Fibroblast of skin of back (primary cell): ENCODE measurements at places on chromosomes 5 and 9.

GRCh38 chr5:29994519-29994918 lies 1199.0 kb upstream of the CDH6 start:
- no peak for DNase-seq

- DNase-seq: peak; percentile 84
Measured at GRCh38 chr5:6158974-6159831, 219.1 kb downstream of the MED10 start.

DNA sequence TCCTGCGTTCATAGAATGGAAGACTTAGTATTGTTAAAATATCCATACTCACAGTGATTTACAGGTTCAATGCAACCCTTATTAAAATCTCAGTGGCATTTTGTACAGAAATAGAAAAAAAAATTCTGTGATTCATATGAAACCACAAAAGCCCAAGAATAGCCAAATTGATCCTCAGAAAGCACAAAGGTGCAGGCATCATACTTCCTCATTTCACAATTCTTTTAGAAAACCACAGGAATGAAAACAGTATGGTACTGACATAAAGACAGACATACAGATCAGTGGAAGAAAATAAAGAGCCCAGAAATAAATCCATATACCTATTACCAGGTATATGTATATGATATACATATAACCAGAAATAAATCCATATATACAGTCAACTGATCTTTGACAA lies 86.8 kb upstream of the MEGF10 start:
- DNase-seq: peak; percentile 72

DNA sequence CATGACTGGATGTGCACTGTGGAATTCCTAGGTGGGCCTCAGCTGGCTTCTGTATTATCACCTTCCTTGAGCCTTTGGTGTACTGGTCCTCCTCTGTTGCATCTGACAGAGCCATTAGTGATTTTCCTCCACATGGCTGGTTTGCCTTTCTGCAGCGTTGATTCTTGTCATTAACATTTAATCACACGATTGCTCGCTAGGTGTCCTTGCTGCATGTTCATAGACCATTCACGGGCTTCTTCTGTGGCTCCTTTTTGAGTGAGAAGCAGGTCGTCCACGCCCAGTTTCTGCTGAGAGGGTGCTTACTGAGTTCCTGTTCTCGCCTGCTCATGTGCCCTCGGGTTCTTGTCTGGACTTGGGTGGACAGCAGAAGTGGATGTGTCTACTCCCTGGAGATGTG lies 29.3 kb downstream of the ADAMTS16 start:
- DNase-seq: no peak

- DNase-seq: no peak
Measured at GRCh38 chr5:136062366-136063274, 33.8 kb downstream of the TGFBI start.

DNA sequence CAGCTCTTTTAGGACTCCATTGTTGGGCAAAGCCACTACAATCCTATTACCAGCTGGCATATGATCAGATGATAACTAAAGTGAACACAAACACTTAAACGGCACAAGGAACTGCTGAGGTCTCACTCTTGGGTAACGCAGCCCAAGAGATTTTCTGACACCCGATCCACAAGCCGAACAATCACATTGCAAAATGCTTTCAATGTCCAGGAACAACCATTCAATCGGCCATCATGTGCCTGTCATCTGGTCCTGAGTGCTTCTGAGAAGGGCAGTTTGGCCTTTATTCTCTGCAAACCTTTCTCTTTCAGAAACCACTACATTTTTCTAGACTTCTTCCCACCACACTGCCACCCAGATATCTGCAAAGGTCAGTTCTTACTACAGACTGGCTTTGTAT lies 283.1 kb downstream of the GLIS3 start:
- DNase-seq: no peak

- DNase-seq: no peak
Measured at GRCh38 chr5:86617309-86617755, 409 bp upstream of the COX7C start.

DNA sequence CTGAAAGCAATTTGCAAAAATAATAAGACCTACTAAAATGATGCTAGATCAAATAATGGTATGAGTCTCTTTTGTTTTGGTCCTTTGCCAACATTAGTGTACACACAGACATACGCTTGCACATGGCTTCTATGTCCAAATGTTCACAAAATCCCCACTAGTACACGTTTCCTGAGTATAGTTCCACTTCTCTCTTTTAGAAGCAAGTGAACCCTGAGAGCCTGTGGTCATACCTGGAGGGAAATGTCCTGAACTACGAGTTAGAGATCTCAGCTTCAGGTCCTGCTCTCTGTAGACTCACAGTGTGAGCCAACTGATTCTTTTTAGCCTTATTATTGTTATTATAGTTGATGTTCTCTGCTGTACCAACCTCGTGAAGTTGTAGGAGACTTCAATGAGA lies 47.3 kb upstream of the ACTBL2 start:
- DNase-seq: no peak

DNA sequence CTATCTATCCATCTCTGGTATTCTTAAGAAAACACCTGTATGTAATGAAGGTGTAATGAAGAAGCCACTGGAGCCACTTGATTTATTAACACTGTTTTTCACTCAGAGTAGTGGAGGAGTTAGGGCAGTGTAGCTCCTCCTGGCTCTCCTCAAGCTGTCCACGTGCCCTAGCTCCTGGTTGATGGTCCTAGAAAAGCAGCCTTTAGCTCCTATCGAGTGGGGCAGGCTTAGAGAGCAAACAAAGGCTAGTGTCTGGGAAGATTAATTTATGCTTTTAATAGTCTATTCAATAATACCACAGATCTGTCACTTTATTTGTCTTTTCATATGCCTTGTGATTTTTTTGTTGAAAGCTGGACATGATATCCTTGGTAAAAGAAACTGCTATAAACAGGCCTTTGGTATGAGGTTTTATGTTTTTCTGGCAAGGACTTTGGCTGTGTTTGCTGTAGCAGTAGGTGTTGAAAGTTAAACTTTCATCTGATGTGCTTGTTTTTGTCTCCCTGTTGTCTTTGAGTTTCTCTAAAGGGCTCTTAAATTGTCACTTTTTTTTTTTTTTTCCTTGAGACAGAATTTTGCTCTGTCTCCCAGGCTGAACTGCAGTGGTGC lies 141.1 kb downstream of the GCNT1 start:
- DNase-seq: no peak
